ENCODE measurements at places on chromosomes 3 and 15.

DNA sequence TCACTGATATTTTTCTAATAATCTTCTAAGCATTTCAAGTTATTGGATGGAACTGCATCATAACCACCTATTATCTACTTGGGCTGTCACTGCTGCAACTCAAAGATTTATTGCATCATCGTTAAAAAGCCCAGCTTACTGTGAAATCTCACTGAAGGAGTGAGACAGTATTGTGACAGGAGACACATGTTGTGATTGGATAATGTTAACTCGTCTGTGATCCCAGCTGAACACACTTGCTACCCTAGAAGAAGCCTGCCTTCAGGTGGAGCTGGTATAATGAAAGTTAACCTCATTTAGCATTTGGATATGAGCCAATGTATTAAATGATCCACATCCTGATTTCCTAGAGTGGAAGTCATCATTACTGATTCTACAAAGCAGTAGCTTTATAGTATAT is 138.1 kb downstream of the MAP2K5 start:
- DNase-seq = no peak

DNA sequence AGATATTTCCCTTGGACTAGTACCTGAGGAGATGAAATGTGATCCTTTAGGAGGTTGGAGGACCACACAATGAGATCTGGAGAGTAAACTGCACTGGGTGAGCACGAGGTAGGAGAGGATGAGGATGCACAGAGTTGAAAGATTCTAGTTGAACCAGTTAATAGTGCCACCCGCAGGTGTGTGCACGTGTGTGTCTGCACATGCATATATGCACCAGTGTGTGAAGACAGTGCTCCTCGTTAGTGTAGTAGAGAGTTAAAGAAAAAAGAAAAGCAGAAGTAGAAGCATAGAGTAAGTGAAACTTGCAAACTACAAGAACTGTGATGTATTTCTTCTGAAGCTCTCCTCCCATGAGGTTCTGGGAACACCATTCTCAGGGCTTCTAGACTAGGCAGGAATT is 8.4 kb downstream of the MED12L start:
- no peak for DNase-seq

DNA sequence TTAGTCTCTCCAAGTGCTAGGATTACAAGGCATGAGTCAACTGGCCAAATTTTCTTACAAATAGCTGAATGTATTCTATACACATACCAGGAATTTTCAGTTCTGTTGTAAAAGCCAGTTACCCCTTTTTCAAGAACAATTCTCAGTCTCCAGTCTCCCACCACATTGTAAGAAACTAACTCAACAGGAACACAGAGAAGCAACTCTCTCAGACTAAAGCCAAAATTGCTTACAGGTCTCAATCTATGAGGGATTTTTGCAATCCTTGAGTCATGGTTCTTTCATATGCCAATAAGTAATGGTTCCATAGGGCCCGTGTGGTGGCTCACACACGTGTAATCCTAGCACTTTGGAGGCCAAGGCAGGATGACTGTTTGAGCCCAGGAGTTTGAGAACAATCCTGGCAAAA is 8.5 kb downstream of the IP6K2 start:
- no peak for DNase-seq

DNA sequence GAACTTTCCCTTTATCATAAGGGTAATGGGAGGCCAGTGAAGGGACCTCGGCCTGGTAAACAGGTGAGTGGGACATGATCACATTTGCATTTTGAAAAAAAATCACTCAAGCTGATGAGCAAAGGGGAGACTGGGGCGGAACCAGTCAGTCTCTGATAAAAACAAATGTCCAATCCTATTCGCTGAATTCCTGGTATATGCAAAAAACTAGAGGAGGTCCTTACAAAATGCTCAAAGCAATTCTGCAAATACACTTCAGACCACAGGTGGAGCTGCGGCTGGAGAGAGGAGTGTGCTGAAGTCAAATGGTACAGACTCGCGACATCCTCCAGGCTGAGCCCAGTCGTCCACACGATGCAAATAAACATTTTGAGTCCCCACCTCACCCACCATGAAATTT is 166.7 kb downstream of the FOXP1 start:
- no peak for DNase-seq
